Endodermal cell (in vitro differentiated cells): ENCODE measurements at places on chromosomes 11 and 22. TPM values are rescaled to one million over a fixed set of nuclear protein-coding genes. Genes with fewer than 3 reads are reported as not detected.

- H3K4me3 ChIP-seq = no peak overlapping the region
- no peak overlapping the region for H3K27ac ChIP-seq
- DNase-seq = no peak
- H3K36me3 ChIP-seq = no peaks in the 10 kb centered on the region
- H3K4me1 ChIP-seq = no peaks in the 10 kb centered on the region
Measured at GRCh38 chr22:27133019-27133431, 475.6 kb downstream of the MIAT start.

Gene UEVLD
- total RNA-seq = 11.5 and 14.4 TPM in 2 replicates

DNA sequence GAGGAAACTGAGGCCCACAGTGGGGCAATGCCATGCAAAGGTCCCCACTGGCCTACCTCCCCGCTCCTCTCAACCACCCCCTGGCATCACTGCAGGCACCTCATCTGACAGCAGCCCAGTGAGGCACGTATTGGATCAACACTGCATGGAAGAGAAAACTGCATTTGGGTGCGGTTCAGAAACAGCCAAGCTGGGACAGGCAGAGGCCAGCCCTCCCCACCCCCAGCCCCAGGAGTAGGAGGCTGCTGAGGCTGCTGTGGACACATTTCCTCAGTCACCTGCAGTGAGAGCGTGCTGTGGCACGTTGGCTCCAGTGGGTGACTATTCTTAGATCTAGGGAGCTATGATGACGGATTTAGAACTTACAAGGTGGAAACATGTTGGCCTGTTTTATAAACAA, 63.7 kb downstream of the KCNC1 start:
- no peak overlapping the region for H3K27ac ChIP-seq
- H3K36me3 ChIP-seq = no peaks in the 10 kb centered on the region
- no peaks in the 10 kb centered on the region for H3K27me3 ChIP-seq
- no peak for DNase-seq
- H3K4me3 ChIP-seq = no peak overlapping the region
- no peaks in the 10 kb centered on the region for H3K4me1 ChIP-seq

- no peaks in the 10 kb centered on the region for H3K27me3 ChIP-seq
Measured at GRCh38 chr11:110434952-110435779, 5.4 kb downstream of the FDX1 start.

Gene LARGE1
- 17.5 and 19.5 TPM in 2 replicates for total RNA-seq

Gene KLHL35
- 0.27 and 0.48 TPM in 2 replicates for total RNA-seq

GRCh38 chr11:113529606-113530005, 54.4 kb upstream of the DRD2 start:
- no peaks in the 10 kb centered on the region for H3K4me1 ChIP-seq
- H3K36me3 ChIP-seq = no peaks in the 10 kb centered on the region
- DNase-seq = peak; percentile 44
- no peak overlapping the region for H3K27ac ChIP-seq
- H3K4me3 ChIP-seq = no peak overlapping the region
- no peaks in the 10 kb centered on the region for H3K27me3 ChIP-seq

DNA sequence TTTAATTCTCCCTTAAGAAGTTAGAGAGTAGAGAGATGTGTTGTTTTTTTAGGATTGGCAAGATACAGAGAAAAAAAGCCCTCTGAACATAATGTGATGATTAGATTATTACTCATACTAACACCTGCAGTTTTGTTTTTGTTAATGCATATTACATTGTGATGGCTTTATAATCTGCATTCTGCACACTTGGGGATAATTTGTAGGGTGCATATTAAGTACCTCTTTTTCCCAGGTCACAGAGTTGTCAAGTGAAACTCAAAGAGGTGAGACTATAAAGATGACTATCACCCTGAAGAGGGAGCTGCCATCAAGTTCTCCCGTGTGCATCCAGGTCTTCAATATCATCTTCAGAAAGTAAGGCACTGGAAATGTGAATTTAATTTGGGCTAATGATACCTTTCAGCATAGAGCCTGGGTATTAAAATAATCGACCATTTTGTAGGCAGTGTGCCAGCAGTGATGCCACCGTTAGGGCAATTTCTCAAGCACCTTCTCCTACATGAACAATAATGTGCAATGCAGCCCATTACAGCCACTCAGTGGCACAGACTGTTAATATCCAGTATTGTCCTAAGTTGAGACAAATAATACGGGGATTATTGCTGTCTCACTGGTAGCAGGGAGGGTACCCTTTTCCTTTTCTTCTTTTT, 16.2 kb downstream of the PIWIL4 start:
- DNase-seq = no peak
- H3K4me3 ChIP-seq = no peak overlapping the region
- H3K27ac ChIP-seq = no peak overlapping the region

- no peaks in the 10 kb centered on the region for H3K36me3 ChIP-seq
- H3K4me3 ChIP-seq = no peak overlapping the region
- no peaks in the 10 kb centered on the region for H3K27me3 ChIP-seq
- no peak overlapping the region for H3K27ac ChIP-seq
- no peaks in the 10 kb centered on the region for H3K4me1 ChIP-seq
Measured at GRCh38 chr11:44746894-44747293, 20.1 kb downstream of the TSPAN18 start.

Gene FAM111B
- total RNA-seq = 5.2 to 25.2 TPM (median 23.1 TPM) in 3 replicates

Gene MYRF
- total RNA-seq = 21.5 and 30.3 TPM in 2 replicates

Gene PAFAH1B2
- total RNA-seq = 114 TPM in 2 replicates

DNA sequence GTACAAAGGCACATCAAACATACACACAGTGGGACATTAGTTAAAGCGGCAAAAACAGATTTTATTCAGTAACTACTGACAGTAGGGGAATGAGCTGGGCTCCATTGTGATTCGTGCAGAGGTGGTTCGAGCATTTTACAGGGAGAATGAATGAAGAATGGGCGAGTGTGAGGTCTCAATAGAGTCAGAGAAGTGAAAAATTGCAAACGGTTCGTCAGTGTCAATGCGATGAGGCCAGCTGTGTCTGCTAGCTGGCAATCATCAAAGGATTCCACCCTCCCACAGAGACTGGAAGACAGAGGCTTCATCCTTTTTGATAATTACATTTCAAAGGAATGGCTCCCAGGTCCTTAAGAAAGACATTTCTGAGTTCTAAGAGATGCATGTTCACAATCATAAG, 17.4 kb downstream of the OR4D9 start:
- no peak overlapping the region for H3K4me3 ChIP-seq
- peak; percentile 49 for DNase-seq
- H3K4me1 ChIP-seq = peaks cover 4% of the 10 kb centered on the region
- no peaks in the 10 kb centered on the region for H3K36me3 ChIP-seq
- H3K27ac ChIP-seq = peak overlapping the region; percentile 42

Gene SMCO4
- 26.6 to 47.7 TPM (median 47.7 TPM) in 3 replicates for total RNA-seq

Gene BCO2
- 0.24 and 1.1 TPM in 2 replicates for total RNA-seq

DNA sequence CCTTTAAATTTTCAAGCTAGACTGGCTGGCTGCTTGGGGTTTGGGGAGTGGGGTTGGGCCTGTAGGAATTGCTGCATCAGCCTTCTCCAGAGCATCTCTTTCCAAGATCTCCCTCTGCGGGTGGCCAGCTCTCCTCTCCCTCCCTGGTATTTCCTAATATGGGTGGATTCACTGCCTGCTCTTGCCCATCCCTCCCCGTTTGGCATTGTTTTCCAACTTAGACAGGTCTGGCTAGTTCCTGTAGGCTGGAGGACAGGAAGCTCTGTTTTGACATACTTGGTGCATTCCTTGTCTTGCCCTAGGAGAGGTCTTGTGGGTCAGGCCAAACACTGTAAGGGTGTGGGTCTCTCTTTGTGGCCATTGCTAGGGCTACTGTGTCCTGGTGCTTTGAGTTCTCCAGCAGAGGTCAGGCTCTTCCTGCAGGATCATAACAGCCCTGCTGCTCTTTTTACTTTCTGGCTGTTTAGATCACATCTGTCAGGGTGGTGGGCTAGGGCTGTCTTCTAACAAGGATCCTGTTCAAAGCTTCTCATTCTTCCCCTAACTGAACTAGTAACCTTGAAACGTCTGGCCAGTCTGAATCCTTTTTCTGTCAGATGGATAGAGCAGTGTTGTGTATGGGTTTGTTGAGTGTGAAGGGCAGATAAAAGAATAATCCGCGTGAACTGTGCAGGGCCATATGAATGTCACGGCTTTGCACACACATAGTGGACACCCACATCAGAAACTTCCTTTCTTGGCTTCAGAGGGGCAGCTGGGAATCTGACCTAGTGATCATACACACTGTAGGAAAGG, 18.3 kb upstream of the MICALL1 start:
- peaks cover 77% of the 10 kb centered on the region for H3K36me3 ChIP-seq
- DNase-seq = peak; percentile 75
- no peak overlapping the region for H3K4me3 ChIP-seq
- H3K27me3 ChIP-seq = no peaks in the 10 kb centered on the region

GRCh38 chr11:92457250-92457649, 232.6 kb downstream of the FAT3 start:
- H3K4me1 ChIP-seq = no peaks in the 10 kb centered on the region
- no peaks in the 10 kb centered on the region for H3K27me3 ChIP-seq
- H3K4me3 ChIP-seq = no peak overlapping the region
- no peak overlapping the region for H3K27ac ChIP-seq

Gene CD3E
- total RNA-seq = not detected in 3 replicates

- peak; percentile 58 for DNase-seq
- H3K27me3 ChIP-seq = no peaks in the 10 kb centered on the region
- peaks cover 55% of the 10 kb centered on the region for H3K4me1 ChIP-seq
Measured at GRCh38 chr22:20206709-20207215, 55.9 kb upstream of the CCDC188 start.

DNA sequence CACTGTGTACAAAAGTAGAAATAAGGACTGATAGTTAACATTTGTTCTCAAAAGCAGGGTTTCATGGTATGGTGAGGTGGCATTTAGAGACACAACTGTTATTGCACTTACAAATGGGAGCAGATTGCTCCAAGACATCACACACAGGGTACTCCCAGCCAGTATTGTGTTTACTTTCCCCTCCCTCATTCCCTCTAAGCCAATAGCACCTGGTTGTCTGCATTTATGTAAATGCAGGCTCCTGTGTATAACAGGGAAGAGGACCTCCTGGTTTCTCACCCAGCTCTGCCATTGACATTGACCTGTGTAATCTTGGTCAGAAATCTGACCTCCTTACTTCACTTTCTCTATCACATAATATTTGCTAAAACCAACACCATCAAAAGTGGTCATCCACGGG, 154.4 kb downstream of the NAV2 start:
- H3K4me1 ChIP-seq = peaks cover 2% of the 10 kb centered on the region
- H3K36me3 ChIP-seq = no peaks in the 10 kb centered on the region
- H3K27ac ChIP-seq = no peak overlapping the region
- DNase-seq = no peak

- no peak for DNase-seq
- no peak overlapping the region for H3K27ac ChIP-seq
- H3K4me3 ChIP-seq = no peak overlapping the region
- no peaks in the 10 kb centered on the region for H3K27me3 ChIP-seq
- peaks cover 4% of the 10 kb centered on the region for H3K36me3 ChIP-seq
Measured at GRCh38 chr22:46992121-46992731, 229.8 kb downstream of the TBC1D22A start.

GRCh38 chr11:69044111-69045013, 4.4 kb upstream of the TPCN2 start:
- H3K27me3 ChIP-seq = no peaks in the 10 kb centered on the region
- no peak overlapping the region for H3K4me3 ChIP-seq
- H3K27ac ChIP-seq = no peak overlapping the region
- H3K36me3 ChIP-seq = no peaks in the 10 kb centered on the region
- H3K4me1 ChIP-seq = peaks cover 9% of the 10 kb centered on the region

GRCh38 chr11:134159652-134160051, 64.1 kb downstream of the NCAPD3 start:
- H3K36me3 ChIP-seq = peaks cover 92% of the 10 kb centered on the region
- H3K27ac ChIP-seq = no peak overlapping the region
- no peaks in the 10 kb centered on the region for H3K27me3 ChIP-seq
- H3K4me1 ChIP-seq = no peaks in the 10 kb centered on the region

DNA sequence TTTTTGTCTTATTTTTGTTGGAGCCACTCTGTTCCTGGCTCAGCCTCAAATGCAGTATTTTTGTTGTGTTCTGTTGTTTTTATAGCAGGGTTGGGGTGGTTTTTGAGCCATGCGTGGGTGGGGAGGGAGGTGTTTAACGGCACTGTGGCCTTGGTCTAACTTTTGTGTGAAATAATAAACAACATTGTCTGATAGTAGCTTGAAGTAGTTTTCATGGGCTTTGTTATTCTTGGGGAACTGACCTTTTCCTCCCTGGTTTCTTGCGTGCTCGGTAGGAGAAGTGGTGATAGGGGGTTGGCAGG, 6.0 kb upstream of the MCM5 start:
- peaks cover 7% of the 10 kb centered on the region for H3K36me3 ChIP-seq
- H3K4me3 ChIP-seq = no peak overlapping the region
- no peaks in the 10 kb centered on the region for H3K27me3 ChIP-seq
- DNase-seq = no peak
- no peak overlapping the region for H3K27ac ChIP-seq

DNA sequence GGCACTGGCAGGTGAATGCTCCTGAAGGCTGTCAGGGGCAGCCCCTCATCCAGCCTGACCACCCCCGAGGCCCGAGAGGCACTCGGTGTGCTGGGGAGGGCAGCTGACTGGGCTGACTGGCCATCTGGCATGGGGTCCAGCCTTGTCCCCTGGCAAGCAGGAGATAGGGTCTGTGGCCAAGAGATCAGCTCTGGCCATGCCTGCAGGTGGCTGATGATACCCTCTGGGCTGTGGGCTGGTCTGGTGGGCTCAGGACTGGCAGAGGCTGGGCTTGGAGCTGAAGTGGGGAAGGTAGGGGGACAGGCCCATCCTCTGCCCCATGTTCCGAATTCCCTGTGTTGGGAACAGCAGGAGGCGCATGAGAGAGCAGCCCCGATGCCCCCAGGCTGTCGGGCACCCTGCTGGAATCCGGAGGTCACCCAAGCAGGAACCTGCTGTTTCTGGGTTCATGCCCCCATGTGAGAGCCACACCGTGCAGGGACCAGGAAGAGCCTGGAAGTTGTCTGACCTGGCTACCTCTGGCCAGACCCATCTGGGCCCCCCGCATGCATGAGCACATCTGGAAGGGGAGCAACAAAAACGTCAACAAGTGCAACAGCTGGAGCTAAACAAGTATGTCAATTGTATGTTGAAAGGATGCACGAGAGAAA, 527.0 kb downstream of the TBC1D22A start:
- H3K27ac ChIP-seq = no peak overlapping the region
- no peaks in the 10 kb centered on the region for H3K4me1 ChIP-seq

Gene VWCE
- 6.1 to 7.2 TPM (median 7.2 TPM) in 3 replicates for total RNA-seq

DNA sequence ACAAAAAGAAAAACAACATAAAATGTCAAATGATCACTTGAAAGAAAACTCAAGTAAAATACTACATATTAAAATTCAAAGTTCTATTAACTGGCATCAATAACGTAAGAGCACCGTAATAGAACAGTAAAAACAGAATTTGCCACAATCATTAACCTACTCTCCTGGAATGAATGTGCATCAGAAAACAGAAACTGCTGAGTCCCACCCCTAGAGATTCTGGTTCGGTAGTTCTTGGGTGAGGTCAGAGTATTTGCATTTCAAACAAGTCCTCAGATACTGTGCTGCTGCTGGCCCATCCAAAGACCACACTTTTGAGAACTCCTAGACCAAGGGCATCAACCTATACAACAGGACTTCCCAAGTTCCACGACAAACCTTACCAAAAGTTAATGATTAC, 23.5 kb downstream of the PITPNB start:
- DNase-seq = no peak
- H3K4me1 ChIP-seq = no peaks in the 10 kb centered on the region
- no peak overlapping the region for H3K4me3 ChIP-seq
- H3K36me3 ChIP-seq = peaks cover 90% of the 10 kb centered on the region

Gene LMO2
- total RNA-seq = 1.2 and 1.6 TPM in 2 replicates
